Epithelial cell of proximal tubule (primary cell): ENCODE measurements at places on chromosomes 5 and 9. TPM values are rescaled to one million over a fixed set of nuclear protein-coding genes. Genes with fewer than 3 reads are reported as not detected.

- DNase-seq = no peak
Observed at GRCh38 chr9:113592876-113593575, 129.5 kb downstream of the RGS3 start.

SNAPC3 gene
- total RNA-seq = 21.4 and 25.2 TPM in 2 replicates

PTPDC1 gene
- total RNA-seq = 5.4 and 7.8 TPM in 2 replicates

PROB1 gene
- total RNA-seq = 2.7 and 3.1 TPM in 2 replicates
